ENCODE measurements at places on chromosomes 2 and 18.
A peak's percentile ranks its signal among the peaks of the same experiment; 100 is the strongest.

DNA sequence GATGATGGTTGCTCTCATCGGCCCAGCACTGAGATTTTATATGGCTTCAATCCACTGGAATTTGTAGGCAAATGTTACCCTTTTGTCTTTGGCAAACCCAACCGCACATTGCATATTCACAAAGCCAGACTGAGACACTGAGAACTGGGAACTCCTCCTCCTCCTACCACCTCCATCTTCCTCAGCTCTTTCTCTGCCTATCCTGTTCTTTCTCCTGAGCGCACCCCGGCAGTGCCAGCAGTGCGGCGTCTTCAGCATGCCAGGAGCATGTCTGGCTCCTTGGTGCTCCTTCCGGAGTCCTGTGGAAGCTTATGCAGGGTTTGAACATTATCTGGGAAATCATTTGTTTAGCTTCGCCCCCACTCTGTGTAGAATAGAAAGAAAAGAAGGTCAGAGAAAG, 50.8 kb downstream of the TRIB2 start:
- no peak for DNase-seq

- DNase-seq: no peak
Observed at GRCh38 chr2:139394801-139395200, 614.6 kb upstream of the NXPH2 start.

DNA sequence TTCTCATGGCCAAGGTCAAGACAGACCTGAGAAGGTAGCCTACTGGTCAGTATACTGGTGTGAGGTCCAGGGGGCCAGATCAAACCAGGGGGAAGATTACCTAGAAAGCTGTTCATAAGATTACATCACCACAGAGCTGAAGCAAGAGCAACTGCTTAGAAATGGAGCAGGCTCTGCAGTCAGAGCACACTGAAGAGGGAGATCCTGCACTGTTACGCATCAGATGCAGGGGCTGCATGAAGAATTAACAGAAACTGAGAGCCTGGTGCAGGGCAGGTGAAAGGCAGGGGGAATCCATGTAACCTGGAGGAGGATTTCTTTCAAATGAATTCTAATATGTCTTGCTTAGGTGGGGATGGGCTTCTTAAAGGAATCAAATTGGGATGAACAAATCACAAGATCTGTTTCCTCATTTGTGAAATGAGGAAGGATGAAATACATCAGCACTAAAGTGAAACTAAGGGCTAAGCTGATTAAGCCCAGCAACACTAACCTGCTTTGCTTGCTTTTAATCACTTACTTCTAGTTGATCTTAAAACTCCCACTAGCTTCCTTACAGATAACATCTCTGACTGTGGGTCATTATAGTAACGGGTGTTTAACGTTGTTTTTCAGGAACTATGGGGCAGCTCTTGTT, 74.3 kb upstream of the ADAM23 start:
- DNase-seq: no peak

- DNase-seq: no peak
Observed at GRCh38 chr2:42572297-42573081, 4.1 kb downstream of the MTA3 start.

DNA sequence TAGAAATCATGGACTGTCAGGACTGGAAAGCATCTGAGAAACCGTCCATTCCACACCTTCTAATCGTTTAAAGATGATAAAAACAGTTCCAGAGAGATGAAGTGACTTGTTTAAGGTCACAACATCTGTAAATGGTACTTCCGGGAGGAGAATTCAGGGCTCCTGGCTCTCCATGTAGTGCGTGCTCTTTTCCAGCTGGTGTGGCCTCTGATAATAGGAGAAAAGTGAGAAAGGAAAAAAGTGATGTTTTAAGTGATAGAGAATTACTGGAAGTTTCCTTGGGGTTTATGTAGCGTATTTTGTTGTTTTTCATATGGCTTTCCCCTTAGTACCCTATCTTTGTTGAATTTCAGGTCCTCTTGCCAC, 663 bp downstream of the C2orf49 start:
- no peak for DNase-seq

DNA sequence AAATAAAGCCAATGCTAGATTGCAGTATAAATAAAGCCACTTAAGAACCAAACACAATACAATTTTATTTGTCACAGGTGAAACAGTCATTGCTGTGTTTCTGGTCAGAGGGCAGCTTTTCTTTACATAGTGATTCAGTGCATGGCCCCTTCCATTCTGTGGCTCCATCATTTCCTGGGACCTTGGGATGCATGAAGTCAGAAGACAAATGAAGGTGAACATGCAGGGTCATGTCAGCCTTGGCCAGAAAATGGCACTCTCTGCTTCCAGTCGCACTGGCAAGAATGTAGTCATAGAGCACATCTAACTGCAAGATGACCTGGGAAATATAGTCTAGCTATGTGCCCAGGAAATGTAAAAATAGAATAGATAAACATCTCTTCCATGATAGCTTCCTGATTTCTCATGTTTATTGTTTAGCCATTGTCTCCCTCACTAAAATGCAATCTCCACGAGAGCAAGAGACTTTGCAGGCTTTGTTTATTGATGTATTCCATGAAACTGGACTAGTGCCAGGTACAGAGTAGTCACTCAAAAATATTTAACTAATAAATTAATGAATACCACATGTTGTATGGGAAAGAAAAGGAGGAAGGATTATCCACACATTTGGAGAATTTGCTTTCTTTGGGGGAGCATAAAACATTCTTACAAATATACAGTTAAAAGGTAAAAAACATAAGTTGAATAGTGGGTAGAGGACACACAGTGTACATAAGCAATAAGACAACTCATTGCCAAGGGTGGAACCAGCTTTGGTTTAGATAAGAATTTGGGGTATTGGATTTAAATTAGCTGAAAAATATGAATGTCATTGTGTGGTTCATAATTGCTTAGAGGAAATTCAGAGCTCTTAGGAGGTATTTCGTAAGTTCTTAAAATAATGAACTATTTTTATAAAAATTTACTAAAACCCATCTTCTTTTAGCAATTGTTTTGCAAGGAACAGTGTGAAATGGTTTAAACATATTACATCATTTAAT, 343.8 kb downstream of the PID1 start:
- DNase-seq: no peak

DNA sequence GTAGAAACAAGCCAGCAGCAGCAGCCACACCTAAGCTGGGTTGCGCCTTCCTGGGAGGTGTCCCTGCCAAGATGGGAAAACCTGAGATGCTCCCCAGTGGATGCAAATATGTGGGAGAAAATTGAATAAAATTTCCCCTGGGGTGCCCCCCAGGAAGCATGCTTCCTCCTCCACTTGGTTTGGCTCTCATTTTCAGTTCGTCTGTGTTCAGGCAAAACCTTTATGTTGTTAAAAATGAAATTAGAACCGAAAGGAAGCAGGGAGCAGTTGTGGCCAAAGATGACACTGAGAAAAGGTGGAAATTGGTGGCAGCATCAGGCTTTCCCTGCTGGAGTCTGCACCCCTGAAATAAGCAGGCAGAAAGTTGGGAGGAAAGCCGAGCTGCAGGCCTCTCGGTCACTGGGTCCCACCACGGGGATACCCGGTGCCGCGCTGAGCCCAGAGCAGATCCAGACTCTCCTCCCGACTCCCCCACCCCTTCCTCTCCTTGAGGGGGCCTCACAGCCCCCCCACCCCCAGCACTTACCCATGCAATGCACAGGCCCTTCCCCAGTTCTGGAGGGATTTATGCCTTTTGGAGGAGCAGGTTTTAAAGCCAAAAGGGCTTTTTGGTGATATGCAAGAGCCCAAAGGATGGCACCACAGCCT, 267.7 kb upstream of the SPRED2 start:
- DNase-seq: no peak

- DNase-seq: no peak
Observed at GRCh38 chr2:105950521-105951383, 206.0 kb downstream of the NCK2 start.

DNA sequence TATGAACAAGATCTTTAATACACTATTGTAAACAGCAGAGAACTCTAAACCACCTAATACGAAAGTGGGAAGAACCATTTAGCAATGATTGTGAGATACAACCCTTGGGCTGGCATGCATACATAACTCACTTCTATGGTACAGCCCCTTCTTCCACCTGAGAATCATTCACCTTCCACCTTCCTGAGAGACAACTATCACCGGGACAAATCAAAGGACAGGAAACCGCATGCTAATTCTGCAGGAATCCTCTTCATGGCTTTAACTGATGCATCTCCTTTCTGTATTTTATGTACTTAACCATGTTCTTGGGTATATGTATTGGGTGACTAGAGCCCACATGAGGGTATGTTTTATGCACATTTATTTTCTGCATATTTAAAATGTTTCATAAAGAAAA, 123.2 kb downstream of the TRABD2A start:
- DNase-seq: no peak

- DNase-seq: peak; percentile 60
Observed at GRCh38 chr2:114127372-114127771, 237.5 kb downstream of the ACTR3 start.

GRCh38 chr18:35410561-35410960, 33.4 kb upstream of the ZNF396 start:
- no peak for DNase-seq

GRCh38 chr2:50611351-50611871, 420.5 kb downstream of the NRXN1 start:
- DNase-seq: no peak

GRCh38 chr2:201448061-201448460, 3.2 kb downstream of the TRAK2 start:
- DNase-seq: no peak
